ENCODE measurements at places on chromosomes 1 and 21.

- DNase-seq = peak; percentile 37
Observed at GRCh38 chr1:28370239-28371009, 884 bp downstream of the PHACTR4 start.

GRCh38 chr1:208431721-208432120 lies 187.5 kb upstream of the PLXNA2 start:
- no peak for DNase-seq

- DNase-seq = no peak
Observed at GRCh38 chr1:96374076-96374762, 347.4 kb upstream of the PTBP2 start.

DNA sequence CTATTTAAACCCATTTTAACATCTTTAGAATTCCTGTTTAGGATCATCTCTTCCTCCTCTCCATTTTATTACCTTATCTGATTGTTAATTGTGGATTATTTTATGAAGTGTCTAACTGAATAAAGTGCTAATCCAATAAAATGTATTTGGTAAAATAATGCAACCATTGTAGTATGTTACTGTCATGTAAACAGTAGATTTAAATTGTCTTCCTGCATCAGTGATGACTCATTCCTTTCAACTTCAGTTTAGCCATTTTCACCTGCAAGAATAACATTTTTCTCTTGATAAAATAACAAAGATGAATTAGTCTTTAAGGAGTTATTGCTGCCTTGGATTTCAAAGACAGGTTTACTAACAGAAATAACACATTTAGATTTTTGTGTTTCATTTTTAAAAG lies 5.4 kb downstream of the PPP2R5A start:
- no peak for DNase-seq

GRCh38 chr1:188022661-188023060 lies 1193.9 kb downstream of the PLA2G4A start:
- no peak for DNase-seq

- no peak for DNase-seq
Observed at GRCh38 chr1:60461925-60462595, 388.5 kb upstream of the C1orf87 start.

- DNase-seq = no peak
Observed at GRCh38 chr1:232271991-232272589, 357.8 kb downstream of the SIPA1L2 start.

GRCh38 chr1:203300441-203301330 lies 4.6 kb upstream of the BTG2 start:
- no peak for DNase-seq

DNA sequence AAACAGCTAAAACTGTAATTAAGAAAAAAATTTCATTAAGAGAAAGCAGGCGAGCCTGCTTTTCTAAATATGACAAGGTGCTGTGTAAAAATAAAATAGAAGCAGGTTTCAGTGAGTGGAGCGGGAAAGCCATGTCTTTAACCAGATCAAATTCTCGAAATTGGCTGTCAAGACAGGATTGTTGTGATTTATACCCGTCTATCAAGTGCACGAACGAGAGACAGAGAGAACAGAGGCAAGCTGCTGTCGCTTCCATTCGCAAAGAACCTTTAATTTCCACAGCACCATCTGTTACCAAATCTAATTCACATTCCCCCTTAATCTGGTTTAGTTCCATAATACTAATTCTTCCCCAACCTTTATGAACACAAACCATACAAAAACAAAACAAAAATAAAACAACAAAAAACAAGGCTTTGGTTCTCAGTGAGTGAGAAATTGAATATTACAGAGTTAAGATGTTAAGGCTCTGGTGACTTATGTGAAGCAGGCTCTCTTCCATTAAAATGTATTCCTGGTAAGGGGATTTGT lies 35.0 kb downstream of the ESRRG start:
- no peak for DNase-seq

- no peak for DNase-seq
Observed at GRCh38 chr1:61230523-61230922, 148.2 kb downstream of the NFIA start.

GRCh38 chr1:54953846-54954245 lies 26.6 kb upstream of the TMEM61 start:
- no peak for DNase-seq

DNA sequence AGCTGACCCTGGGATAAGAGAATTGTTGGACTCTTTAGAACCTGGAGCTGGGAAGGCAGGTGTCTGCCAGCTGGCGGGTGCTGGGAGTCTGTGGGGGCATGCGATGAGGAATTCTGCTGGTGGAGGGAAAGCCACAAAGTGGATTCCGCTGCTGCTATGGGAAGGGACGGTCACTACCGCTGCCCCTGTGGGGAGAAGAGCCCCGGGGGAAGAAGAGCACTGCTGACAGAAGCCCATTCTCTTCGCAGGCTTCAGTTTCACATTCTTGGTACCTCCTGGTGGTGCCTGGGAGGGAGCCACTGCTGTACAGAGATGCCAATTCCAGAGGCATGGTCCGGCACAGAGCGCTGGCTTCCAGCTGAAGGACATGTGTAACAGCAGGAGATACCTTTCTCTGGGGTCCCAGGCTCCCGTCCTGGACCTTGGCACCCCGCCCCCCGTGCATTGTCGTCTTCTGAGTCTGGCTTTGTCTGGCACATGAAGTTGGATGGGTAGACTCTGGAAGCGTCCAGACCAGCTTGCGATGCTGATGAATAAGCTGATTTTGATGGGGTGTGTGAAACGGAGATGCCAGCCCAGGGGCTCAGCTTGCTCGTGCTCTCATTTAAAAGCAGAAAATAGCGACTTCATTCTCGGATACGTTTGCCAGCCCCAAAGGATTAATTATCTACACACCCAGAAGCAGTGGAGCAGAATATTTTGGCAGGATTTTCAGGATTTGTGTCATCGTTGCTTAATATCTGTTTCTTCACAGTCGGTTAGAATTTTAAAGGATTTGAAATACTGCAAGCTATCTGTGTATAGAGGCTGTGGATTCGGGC lies 13.2 kb downstream of the PDXK start:
- DNase-seq = no peak

GRCh38 chr1:25011943-25012638 lies 82.0 kb upstream of the RUNX3 start:
- DNase-seq = no peak

- no peak for DNase-seq
Observed at GRCh38 chr1:24803220-24803619, 58.0 kb downstream of the CLIC4 start.

GRCh38 chr21:21722731-21723130 lies 724.5 kb downstream of the NCAM2 start:
- DNase-seq = no peak

GRCh38 chr1:167751676-167752075 lies 29.9 kb downstream of the MPZL1 start:
- no peak for DNase-seq

- DNase-seq = no peak
Observed at GRCh38 chr21:15121655-15122120, 56.9 kb upstream of the NRIP1 start.

DNA sequence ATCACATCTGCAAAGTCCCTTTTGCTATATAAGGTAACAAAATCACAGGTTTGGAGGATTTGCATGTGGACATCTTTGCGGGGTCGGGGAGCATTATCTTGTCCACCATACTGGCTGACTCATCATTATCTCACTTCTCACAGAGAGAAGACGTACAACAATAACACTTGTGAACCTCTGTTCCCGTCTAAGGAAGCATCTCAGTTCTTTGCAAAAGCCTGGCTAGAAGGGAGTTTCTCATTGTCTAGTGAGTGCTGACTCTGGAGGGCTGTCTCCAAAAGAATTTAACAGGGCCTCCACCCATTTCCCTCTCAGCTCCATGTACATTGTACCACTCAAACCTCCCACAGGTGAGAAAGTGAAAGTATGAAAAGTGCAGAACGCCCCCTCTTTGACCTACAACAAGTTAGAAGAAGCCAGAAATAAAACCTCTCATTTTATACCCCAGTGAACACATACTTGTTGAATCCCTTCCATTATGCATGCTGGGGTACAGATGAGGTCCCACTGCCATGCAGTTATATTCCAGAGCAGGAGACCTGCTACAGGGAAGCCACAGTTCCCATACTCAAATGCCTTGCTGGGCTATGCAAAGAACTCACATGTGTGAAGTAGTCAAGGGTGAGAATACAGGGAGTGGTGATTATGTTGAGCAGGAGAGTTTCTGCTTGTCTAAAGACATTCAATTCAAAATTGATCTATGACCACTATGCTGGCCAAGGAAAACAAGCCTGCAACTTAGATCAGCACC lies 121.7 kb upstream of the PRDX6 start:
- DNase-seq = no peak

- no peak for DNase-seq
Observed at GRCh38 chr1:212710566-212710965, 10.9 kb upstream of the BATF3 start.

- no peak for DNase-seq
Observed at GRCh38 chr1:117215019-117215418, 4.3 kb upstream of the VTCN1 start.

- DNase-seq = no peak
Observed at GRCh38 chr1:239896980-239897379, 194.7 kb upstream of the FMN2 start.

GRCh38 chr1:93599479-93599878 lies 82.2 kb downstream of the BCAR3 start:
- DNase-seq = no peak

DNA sequence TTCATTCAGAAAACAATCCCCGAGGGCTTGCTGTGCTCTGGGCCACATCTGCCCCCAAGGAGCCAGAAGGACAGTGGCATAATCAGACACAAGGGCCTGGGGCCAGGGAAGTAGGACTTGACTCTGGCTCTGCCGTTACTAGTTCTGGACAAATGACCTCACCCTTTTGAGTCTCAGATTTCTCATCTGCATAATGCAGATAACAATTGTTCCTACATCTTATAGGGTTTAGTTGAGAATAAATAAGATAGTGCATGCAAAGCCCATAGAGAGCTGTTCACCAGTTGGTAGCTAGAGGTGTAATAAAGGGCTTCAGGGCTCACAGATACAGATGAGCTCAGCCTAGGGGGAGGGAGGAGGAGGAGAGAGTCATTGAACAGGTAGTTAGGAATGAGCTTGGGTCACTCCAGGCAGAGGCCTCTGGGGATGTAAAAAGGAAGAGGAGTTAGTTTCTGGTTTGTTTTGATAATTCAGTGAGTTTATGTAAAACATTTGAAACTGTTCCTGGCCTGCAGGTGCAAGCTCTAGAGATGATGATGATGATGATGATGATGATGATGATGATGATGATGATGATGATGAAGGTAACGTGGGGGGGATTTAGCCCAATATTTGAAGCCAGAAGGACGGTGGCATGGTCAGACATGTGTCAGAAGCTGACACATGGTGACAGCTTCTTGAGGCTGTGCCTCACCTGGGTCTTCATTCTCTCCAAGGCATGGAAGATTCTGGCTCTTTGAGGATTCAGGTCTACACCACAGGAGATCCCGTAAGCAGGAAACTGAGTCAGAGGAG lies 858 bp downstream of the LACTBL1 start:
- no peak for DNase-seq

DNA sequence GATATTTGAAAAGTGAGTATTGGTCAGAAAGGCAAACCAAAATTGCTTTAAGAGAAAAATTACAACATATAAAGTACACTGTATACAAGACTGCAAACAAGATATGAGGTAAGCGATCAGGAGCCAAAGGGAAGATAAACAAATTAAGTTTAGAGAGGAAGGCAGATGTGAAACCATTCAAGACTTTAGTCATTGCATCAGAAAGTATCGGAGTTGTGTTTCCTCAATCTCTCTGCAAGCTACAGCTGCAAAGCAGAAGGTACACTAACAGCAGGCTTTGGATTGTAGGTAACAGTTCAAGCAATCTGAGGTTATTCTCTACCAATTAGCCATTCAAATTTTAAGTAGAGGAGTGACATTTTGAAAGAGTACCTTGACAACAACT lies 21.3 kb upstream of the TLCD4 start:
- no peak for DNase-seq

GRCh38 chr1:228273720-228274451 lies 66.0 kb downstream of the OBSCN start:
- no peak for DNase-seq

DNA sequence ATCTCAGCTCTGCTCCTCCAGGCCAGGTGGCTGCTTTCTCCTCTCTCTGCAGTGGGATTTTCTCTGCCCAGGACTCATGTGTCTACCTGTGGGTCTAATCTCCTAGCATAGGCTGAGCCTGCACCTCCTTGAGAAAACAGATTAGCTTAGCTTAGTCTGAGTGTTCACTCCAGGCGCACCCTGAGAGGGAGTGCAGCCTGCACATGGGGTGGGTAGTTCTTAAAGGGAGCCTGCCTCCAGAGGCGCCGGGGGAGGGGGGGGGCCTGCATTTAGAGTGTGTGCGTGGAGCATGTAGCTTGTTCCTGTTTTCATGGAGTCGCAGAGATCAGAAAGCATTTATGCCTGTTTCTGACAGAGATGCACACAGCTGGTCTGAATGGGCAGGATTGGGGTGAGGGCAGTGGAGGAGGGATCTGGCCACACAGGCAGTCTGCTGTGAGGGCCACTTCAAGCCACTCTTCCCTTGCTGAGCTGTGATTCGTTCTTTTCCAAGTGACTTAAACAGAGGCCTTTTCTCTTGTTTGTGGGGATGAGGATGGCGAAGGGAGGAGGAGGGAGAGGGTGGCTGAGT lies 45.2 kb downstream of the GALNT2 start:
- no peak for DNase-seq

- no peak for DNase-seq
Observed at GRCh38 chr1:101075926-101076325, 50.3 kb upstream of the DPH5 start.

GRCh38 chr1:18820791-18821641 lies 38.4 kb downstream of the TAS1R2 start:
- peak; percentile 53 for DNase-seq

DNA sequence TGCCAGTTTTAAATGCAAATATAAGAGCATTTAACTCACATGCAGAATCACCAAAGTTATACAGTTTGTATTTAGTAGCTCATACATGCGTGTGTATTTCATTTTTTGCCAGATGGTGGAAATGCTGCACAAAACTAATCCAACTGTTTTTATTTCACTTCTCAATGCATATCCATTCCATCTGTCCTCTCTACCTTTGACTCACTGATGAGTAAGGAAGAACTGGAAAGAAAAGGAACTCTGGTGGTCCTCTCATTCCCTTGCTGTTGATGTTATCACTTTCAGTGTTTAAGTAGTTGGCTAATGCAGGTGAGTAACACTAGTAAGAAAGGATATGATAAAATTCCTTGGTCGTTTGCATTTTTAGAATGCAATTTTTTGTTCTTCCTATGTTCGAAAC lies 5.7 kb upstream of the SLC1A7 start:
- no peak for DNase-seq

DNA sequence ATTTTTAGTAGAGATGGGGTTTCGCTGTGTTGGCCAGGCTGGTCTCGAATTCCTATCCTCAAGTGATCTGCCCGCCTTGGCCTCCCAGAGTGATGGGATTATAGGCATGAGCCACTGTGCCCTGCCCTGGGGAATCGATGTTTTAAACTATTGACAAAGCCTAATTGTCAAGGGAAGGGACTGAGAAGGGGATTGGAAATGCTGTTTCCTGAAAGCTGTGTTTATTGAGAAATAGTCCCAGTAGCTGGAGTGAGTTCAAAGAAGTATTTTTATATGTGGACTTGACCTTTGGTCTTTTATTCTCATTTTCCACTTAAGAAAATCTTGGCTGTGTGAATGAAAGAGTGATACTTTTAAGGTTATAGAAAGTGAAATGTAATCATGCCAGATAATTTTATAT lies 47.5 kb downstream of the KIF1B start:
- no peak for DNase-seq
